ENCODE measurements at places on chromosomes 5 and 9. TPM values are rescaled to one million over a fixed set of nuclear protein-coding genes. Genes with fewer than 3 reads are reported as not detected.
A peak's percentile ranks its signal among the peaks of the same experiment; 100 is the strongest.

DNA sequence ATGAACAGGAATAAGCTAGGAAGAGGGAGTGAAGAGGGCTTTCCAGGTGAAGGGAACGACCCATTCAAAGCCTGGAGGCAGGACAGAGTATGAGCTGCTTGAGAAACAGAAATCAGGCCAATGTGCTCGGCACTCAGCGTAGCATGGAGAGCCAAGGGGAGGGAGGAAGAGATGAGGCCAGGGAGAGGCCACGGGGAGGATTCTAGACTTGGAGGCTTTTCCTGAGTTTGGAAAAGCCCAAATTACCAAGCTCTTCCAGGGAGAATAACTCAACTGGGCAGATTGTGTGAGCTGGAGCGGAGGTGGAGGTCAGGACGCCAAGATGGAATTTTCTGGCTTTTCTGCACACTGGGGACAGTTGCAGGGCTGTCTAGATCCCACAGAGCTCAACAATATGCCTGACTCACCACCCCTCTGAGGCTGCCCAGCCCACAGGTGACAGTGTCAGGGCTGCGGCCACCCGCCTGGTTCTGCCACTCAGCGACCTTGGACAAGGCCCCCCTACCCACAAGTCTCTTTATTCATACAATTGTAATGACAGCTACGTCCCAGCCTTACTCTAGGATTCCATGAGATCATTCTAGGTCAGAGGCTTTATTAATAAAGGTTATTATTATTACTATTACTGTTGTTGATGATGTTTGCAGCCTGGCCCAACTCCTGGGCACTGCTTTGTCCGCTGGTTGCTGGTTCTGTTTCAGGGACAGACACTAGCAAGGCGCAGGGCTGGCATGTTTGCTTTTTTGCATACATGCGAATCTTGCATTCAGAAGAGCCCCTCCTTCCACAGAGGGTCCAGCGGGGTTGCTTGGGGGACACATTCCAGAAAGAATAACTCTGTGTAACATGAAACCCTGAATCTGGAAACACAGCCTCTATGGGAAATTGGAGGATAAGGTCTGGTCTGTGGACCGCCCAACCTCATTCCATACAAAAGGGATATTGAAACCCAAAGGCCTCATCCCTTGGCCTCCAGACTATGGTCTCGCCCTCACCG is 9.4 kb upstream of the LMX1B start:
- no peaks in the 10 kb centered on the region for H3K4me1 ChIP-seq
- no peaks in the 10 kb centered on the region for H3K36me3 ChIP-seq
- H3K4me3 ChIP-seq, result no peak overlapping the region
- no peak overlapping the region for H3K27ac ChIP-seq
- H3K27me3 ChIP-seq, result no peaks in the 10 kb centered on the region
- no peak for DNase-seq

- peak overlapping the region; percentile 86 for H3K4me3 ChIP-seq
- H3K27ac ChIP-seq, result peak overlapping the region; percentile 97
- DNase-seq, result no peak
- no peaks in the 10 kb centered on the region for H3K27me3 ChIP-seq
Measured at GRCh38 chr5:150700246-150700593, 642 bp downstream of the RBM22 start.

DNA sequence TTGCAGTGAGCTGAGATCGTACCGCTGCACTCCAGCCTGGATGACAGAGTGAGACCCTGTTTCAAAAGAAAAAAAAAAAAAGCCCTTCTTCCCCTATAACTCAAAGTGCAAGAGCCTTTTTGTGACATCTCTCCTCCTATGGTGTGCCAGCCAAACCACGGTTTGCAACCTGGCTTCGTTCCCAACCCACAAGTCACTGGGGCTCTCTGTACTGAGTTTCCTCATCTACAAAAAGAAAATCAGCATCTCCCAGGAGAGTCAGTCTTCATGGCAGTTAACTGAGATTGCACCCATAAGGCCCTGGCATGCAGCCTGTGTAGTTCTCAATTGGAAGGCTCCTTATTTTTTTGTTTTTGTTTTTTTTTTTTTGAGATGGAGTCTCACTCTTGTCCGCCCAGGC is 14.8 kb downstream of the ODF2 start:
- no peaks in the 10 kb centered on the region for H3K36me3 ChIP-seq
- no peaks in the 10 kb centered on the region for H3K4me1 ChIP-seq
- no peak for DNase-seq
- H3K27me3 ChIP-seq, result no peaks in the 10 kb centered on the region

GRCh38 chr5:40220260-40220659 is 459.5 kb upstream of the PTGER4 start:
- H3K4me3 ChIP-seq, result no peak overlapping the region
- H3K4me1 ChIP-seq, result no peaks in the 10 kb centered on the region
- H3K27me3 ChIP-seq, result no peaks in the 10 kb centered on the region
- H3K27ac ChIP-seq, result no peak overlapping the region
- DNase-seq, result no peak
- H3K36me3 ChIP-seq, result no peaks in the 10 kb centered on the region

- no peak overlapping the region for H3K27ac ChIP-seq
- no peaks in the 10 kb centered on the region for H3K27me3 ChIP-seq
- H3K36me3 ChIP-seq, result no peaks in the 10 kb centered on the region
- H3K4me1 ChIP-seq, result peaks cover 4% of the 10 kb centered on the region
Measured at GRCh38 chr9:37420271-37421215, 2.0 kb upstream of the GRHPR start.

DNA sequence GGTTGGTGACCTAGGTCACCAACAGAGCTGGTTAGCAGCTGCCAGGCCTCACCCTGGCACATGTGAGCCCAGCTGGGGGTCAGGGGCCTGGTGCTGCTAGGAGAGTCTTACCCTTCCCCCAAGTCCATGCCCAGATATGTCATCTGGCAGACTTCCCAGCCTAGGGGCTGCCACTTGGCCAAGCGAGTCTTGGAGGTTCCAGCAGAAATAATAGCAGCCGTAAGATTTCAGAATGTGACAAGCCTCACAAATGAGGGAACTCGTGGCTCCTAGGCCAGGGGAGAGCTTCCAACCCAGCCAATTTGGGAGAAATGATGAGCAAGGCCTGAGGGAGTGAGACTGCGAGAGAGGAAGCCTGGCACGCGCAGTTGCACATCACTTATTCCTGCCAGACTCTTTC is 11.1 kb downstream of the URM1 start:
- no peak overlapping the region for H3K27ac ChIP-seq
- no peaks in the 10 kb centered on the region for H3K4me1 ChIP-seq
- no peak for DNase-seq
- H3K4me3 ChIP-seq, result no peak overlapping the region

DNA sequence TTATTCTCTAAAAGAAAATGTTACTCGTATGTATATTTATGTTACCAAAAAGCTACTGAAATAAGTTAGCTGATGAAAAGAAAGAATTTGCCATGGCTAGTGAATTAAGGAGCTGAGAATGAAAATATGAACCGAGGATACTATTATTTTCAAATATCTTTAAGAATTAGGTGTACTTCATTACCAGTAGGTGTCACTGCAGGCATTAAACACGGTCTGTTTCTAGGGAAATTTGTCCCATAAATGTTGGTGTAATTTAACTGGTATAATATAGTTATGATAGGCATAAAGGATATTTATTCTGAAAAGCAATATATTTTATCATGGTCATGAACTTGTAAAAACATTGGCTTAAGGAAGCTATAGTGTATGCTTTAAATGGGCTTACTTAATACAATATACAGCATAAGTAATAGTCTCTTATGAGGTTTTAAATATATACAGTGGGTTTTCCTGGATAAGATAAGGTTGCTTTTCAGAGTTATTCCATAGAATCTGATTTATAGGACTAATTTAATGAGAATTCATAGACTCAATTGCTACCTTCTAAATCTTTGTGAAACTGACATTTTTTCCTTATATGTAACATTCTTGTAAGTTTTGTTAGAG is 72.4 kb upstream of the MPDZ start:
- no peaks in the 10 kb centered on the region for H3K4me1 ChIP-seq
- no peaks in the 10 kb centered on the region for H3K36me3 ChIP-seq
- H3K27ac ChIP-seq, result no peak overlapping the region

GRCh38 chr9:78940121-78940855 is 631.5 kb upstream of the TLE4 start:
- H3K4me3 ChIP-seq, result no peak overlapping the region
- DNase-seq, result no peak
- H3K27ac ChIP-seq, result no peak overlapping the region
- H3K27me3 ChIP-seq, result no peaks in the 10 kb centered on the region
- no peaks in the 10 kb centered on the region for H3K4me1 ChIP-seq

DNA sequence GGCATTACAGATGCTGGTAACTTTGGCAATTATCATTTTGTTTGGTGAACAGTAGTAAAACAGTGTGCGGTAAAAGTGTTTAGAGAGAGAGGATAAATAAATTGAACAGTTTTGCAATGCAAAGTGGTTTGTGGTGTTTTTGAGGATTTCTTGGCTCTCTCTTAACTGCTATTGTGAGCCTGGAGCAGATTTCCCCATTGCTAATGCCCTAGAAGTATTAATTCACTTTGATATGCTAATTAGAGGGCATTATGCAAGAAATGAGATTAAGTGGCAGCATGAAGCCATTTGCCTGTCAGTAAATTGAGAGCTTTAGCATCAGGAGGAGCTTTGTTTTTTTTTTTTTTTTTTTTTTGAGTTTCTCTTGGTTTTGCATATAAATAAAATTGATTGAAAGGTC is 8.2 kb downstream of the PBX3 start:
- no peak overlapping the region for H3K27ac ChIP-seq
- H3K27me3 ChIP-seq, result no peaks in the 10 kb centered on the region
- H3K4me3 ChIP-seq, result no peak overlapping the region
- DNase-seq, result no peak

DNA sequence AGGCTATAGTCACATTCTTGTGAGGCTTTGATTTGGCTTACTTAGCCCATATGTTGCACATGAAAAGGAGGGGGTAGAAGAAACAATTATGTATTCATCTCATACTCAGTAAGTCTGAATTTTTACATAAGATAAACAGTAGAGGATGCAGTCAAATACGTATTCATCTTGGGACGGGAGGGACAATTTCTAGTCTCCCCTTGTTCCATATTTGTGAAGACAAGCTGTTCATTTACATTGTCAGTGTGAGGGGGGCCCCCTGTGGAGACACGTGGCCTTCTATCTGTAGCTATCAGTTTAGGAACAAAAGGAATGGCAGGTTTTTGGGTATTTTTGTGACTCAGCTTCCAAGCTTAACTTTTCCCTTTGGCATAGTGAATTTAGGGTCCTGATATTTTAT is 49.2 kb upstream of the PPP1R2B start:
- no peak overlapping the region for H3K27ac ChIP-seq
- H3K4me1 ChIP-seq, result no peaks in the 10 kb centered on the region
- no peaks in the 10 kb centered on the region for H3K27me3 ChIP-seq
- H3K4me3 ChIP-seq, result no peak overlapping the region

DNA sequence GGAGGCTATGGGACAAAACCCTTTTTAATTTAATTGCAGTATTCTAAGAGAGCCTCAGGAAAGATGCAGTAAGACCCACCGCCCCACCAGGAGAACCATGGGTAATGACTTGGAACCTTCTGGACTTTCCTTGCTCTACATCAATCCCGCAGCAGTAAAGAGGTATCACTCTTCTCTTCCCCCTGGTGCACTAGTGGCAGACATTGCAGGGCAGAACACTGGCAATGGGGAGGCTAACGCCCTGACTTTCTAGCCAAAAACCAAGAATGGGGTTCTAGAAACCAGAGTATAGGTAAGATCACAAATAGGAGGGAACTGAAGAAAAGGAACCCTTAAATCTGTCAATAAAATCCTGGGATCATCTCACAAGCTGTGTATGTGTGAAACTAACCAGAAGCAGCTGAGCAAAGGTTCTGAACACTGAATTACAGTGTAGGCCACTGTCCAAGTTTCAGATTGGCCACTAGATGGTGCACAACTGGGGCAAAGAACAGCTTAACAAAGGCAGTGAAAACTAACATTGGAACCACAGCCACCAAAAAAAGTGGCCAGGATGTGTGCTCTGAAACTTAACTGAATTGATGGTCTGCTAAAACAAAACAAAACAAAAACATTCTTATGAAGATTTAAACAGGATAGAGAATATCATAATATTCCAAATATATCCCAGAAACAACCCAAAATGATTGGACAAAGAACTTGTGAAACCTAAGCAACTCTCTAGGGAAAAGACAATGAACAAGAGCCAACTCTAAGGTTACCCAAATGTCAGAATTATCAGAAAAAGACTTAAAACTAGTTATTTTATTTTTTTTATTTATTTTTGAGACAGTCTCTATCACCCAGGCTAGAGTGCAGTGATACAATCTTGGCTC is 6.6 kb upstream of the FAM151B start:
- H3K4me1 ChIP-seq, result no peaks in the 10 kb centered on the region
- H3K36me3 ChIP-seq, result no peaks in the 10 kb centered on the region
- no peak for DNase-seq

GRCh38 chr5:139649082-139649991 is 1.2 kb downstream of the CXXC5 start:
- peak overlapping the region; percentile 88 for H3K27ac ChIP-seq
- no peaks in the 10 kb centered on the region for H3K27me3 ChIP-seq
- H3K4me1 ChIP-seq, result peaks cover 28% of the 10 kb centered on the region
- H3K4me3 ChIP-seq, result peak overlapping the region; percentile 72
- DNase-seq, result peak; percentile 29

DNA sequence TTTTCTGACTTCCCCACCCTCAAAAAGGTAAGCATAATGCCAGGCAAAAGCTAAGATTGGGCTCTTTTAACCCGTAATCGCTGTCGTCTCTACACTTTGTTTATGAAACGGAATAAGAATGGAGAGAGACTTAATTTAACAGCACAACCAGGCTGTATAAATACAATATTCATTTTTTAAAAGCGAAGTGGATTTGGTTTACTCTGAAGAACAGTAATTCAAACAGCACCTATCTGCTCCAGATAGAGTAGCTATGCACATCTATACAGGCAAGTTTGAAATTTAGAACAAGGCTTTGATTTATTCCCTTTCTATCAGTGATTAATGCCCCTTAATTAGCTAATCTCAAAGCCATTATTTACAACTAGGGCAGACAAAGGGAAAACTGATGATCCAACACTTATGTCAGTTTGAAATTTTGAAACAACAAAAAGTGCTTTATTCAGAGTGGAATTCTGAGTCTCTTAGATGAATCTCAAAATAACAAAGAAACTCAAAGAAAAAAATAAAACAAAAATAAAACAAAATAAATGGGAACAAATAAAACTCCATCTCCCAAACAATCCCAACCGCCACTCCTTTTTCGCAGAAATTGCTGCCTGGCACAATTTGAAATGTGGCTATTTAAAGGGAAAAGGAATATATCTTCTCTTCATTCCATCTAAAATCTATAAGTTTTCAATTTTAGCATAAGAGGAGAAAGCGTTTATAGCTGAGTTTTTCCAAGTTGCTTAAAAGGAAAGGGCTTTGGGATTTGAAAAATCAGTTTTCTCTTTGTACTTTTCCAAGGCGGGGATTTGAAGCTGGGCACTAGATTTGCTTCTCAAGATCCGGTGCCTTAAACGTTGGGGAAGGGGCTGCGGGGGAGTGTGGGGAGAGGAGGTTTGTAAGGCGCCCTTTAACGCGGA is 298.6 kb downstream of the PARP8 start:
- no peaks in the 10 kb centered on the region for H3K36me3 ChIP-seq
- no peak for DNase-seq
- no peak overlapping the region for H3K27ac ChIP-seq

HMCN2 gene
- 46.7 TPM for total RNA-seq

GMCL2 gene
- not detected for total RNA-seq

FNBP1 gene
- 102 TPM for total RNA-seq

NUP188 gene
- 52.0 TPM for total RNA-seq

FAM153A gene
- not detected for total RNA-seq

EQTN gene
- not detected for total RNA-seq
